ENCODE measurements at places on chromosomes 5 and 9.

- DNase-seq, result no peak
These were observed 90.8 kb downstream of the NDFIP1 start for GRCh38 chr5:142199388-142199787.

- DNase-seq, result no peak
These were observed 57.6 kb downstream of the PAX5 start for GRCh38 chr9:36976371-36977030.

DNA sequence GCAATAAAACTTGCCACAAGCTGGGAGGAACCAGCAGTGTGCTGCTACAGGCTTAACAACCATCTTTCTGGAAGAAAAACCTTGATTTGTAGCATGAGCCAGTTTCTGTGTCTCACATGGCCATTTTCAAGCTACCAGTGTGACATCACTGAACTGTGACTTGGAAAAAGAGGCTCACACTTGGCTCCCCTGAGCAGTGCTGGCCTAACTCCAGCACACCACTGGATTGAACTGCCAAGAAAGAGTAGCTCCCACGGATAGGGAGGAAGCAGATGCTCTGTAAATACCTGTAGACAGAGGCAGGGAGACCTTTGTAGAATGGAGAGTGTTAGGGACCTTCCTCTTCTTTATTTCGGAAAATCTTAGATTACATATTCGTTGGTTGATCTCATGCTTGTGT lies 197.9 kb downstream of the SH3GL2 start:
- DNase-seq, result no peak

GRCh38 chr5:147520450-147520849 lies 10.6 kb upstream of the DPYSL3 start:
- no peak for DNase-seq

GRCh38 chr5:149215478-149216090 lies 56.1 kb upstream of the AFAP1L1 start:
- DNase-seq, result no peak

GRCh38 chr9:78470741-78471140 lies 173.8 kb downstream of the PSAT1 start:
- no peak for DNase-seq

DNA sequence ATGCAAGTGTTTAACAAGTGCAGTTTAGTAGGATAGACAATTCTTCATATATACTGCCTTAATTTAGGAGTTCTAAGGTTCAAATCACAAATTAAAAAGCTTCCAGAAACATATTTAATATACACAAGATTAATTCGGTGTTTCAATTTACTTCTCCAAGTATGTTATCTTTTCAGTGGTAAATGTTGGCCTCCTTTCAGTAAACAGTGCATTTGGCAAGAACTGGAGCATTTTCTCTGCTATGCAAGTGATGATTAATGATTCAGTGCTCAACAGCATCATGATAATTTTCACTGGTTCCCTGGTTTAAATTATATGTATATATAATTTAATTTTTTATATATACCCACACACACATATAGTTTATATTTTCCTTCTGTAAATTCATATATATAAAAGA lies 541.7 kb downstream of the EFNA5 start:
- DNase-seq, result no peak

DNA sequence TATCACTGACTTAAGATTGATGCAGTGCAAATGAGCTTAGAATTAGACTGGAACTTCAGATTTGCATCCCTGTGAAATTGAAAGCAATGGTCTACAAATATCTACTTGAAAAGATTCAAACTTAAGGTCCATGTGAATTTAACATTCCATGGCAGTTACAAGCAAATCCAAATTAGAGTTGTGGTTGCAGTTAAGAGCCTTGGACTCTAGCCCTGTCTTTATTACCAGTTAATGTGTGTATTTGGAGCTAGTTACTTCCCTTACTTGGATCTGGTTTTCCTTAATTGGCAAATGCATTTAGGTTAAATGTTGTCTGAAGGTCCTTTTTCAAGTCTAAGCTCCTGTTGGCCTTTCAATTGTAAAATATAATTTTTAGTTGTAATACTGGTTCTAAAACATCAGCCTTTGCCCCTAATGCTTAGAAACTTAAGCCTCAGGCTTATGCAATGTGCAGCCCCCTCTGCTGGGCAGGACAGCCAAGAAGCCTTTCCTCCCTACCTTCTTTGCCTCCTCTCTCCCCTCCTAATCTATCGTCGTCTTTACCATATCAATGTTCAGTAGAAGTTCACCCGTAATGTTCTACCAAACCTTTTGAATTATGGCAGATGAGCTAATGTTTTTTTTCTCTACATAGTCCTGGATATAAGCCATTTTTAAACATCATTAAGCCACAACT lies 59.5 kb downstream of the ERMP1 start:
- DNase-seq, result no peak

- no peak for DNase-seq
These were observed 368.4 kb downstream of the TLE1 start for GRCh38 chr9:81320909-81321482.

- DNase-seq, result peak; percentile 23
These were observed 519 bp downstream of the ZER1 start for GRCh38 chr9:128771094-128771721.

DNA sequence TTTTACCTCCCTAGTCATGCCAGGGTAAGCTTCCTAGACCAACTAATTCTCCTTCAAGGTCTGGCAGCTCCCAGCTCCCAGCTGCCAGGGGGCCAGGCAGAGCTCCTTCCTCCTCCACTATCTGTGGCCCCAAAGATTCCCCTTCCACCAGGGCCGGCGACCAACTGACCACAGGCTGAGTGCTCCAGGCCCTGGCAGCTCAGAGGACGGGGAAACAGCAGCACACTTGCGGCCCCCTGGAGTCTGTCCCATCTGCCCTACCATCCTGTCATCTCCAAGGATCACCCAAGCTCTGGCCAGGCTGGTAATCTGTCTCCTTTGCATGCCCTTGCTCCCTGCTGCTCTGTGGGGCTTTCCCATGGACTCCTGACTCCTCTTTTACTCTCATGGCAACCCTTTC lies 31.2 kb upstream of the BASP1 start:
- no peak for DNase-seq

DNA sequence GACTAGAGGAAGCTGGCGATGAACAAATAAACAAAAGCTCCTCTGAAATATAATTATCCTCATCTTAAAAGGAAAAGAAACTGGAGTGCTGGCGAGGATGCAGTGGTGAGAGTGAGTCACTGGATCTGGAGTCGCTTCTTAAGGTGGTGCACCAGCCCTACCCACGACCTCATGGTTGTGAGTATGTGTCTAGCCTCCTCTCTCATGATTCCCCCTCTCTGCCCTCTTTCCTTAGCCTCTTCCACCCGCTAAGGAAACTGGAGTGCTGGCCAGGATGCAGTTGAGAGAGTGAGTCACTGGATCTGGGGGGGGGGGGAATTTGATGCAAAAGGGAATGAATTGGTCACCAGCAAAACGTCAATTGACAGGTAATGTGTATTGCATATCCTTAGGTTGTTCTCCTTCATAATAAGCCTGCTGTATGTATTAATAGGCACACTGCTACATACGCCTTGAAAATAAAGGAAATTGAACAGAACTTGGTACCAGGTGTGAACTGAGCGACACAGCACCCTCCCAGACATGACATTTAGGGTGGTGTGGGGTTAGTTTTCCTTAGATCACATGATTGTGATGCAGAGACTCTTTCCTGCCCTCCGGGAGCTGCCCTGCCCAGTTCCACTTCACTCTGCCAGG lies 36.3 kb upstream of the EBF1 start:
- no peak for DNase-seq

- DNase-seq, result no peak
These were observed 37.7 kb upstream of the VCAN start for GRCh38 chr5:83433891-83434290.

DNA sequence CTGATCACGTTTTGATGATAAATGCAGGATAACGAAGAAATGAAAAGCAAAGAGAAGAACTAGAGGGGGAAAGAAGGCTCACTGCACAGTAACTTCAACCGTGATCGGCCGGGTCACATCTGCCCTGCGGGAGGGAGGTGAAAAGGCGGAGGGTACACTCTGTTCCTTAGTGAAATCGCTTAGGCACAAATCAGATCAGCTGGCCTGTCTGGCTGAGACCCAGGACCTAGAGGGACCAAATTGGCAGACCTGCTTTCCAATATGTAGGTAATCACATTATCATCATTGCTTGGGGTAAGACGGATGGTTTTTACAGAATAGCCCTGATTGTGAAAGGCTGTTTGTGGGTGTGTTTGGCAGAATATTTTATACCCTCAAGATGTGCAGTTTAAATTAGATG lies 82.2 kb downstream of the SLC28A3 start:
- DNase-seq, result no peak

DNA sequence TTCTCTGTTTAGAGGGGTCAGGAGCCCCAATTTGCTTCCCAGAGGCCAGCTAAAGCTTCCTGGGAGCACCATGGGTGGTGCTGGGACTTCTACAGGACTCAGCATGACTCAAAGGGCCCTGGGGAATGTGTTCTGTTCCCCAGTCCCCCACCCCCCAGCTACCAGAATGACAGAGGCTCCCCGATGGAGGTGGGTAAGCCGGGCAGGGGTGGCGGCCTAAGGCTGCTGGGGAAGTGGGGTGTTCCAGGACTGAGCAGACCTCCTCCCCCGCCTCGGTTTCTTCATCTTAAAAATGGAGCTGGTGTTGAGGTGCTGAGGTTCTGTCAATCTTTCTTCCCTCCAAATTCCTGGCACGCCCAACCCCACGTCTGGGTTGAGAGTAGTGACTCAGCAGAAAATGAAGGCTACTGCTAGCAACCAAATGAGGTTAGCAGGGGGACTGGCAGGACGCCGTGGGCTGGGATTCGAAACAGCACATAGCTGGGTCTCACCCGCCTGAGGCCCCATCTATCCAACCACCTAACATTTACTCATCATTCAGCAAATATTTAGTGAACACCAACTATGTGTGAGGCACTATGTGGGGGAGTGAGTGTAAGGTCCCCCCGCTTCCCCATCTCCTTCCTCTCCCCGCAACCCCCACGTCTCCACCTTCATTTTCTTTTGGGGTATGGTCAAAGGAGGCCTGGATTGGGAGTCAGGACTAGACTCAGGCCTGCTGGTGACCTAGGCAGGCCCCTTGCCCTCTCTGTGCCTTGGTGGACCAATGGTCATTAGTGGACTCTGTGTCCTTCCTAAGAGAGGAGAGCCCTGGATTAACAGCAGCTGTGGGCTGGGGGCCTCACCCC lies 50.2 kb downstream of the C9orf50 start:
- no peak for DNase-seq
